ENCODE measurements at places on chromosomes 6 and 20.

GRCh38 chr6:134009876-134010275, 42.5 kb downstream of the SLC2A12 start:
- no peak for DNase-seq

DNA sequence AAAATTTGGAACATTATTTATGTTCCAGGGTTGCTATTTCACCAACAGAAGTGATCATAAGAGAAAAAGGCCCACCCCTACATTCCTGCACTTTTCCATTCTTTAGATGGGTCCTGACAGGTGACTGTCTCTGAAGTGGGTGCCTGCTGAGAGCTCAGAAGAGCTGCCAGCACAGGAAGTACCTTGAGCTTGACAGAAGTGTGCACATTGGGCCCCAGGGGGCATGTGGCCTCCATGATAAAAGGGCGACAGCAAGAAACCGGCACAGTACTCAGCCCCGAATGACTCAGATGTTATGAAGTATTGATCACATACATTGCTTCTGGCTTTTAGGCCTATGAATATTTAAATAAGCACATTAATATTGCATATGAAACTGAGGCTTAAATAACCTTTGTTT, 150.4 kb downstream of the PCSK2 start:
- DNase-seq = no peak

- DNase-seq = no peak
Measured at GRCh38 chr6:83365931-83366330, 64.9 kb downstream of the ME1 start.

- DNase-seq = no peak
Measured at GRCh38 chr6:17855381-17855780, 132.1 kb downstream of the KIF13A start.

- DNase-seq = no peak
Measured at GRCh38 chr20:57749131-57749690, 39.4 kb upstream of the PMEPA1 start.

GRCh38 chr6:43764772-43765171, 5.2 kb upstream of the VEGFA start:
- DNase-seq = no peak

GRCh38 chr6:93894521-93894920, 475.2 kb upstream of the EPHA7 start:
- DNase-seq = no peak

DNA sequence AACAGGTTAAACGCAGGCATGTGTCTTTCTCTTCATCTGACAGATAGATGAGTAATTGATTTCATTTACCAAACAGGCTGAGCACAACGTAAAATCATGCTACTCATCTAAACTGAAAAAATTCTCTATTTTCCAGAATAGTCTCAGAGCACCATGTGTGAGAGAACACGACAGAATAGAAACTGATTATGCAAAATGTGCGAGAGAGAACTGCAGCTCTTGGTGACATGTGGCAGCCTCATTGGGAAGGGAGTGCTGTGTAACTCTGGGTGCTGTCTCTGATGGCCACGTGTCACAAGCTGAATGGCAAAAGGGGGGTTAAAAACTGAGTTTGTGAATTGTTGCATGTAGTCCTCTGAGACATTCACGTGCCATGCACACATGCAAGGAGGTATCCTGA, 143.7 kb upstream of the ATXN1 start:
- DNase-seq = no peak

GRCh38 chr20:14947946-14948345, 610.5 kb upstream of the FLRT3 start:
- DNase-seq = no peak

DNA sequence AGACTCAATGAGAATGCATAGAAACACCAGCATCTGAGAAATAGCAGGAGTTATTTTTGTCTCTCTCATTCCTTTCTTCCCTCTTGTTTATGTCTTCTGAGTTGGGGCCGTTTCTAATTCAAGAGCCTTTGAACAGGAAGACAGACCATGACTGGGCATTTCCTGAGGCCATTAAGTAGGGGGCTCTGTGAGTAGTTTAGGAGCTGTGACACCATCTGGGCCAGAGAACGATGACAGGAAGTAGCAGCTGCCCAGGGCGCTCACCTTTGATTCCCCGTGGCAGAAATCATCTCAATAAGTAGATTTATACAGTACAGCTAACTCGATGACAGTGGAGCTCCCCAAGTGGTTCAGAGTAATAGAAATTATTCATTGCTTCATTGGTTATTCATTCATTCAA, 298.4 kb upstream of the PLN start:
- DNase-seq = no peak

DNA sequence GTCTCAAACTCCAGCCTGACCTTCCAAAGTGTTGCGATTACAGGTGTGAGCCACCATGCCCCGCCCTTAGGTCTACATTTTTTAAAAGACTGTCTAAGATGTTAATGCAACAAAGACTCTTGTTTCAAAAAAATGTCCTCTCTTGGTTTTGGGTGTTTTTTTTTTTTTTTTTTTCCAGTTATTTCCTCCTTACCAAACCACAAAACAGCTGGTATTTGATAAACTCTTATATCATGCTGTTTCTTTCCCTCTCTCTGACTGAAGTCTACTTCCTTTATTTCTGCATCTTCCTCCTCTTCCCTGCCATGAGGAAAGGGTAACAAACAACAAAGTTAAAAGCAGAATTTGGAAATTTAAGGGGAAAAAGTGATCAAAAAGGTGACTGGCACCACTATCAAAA, 21.2 kb downstream of the STK38 start:
- DNase-seq = no peak

GRCh38 chr6:155177363-155177961, 86.4 kb upstream of the CLDN20 start:
- DNase-seq = peak; percentile 22

- DNase-seq = no peak
Measured at GRCh38 chr6:4133941-4134838, 1.2 kb downstream of the ECI2 start.

DNA sequence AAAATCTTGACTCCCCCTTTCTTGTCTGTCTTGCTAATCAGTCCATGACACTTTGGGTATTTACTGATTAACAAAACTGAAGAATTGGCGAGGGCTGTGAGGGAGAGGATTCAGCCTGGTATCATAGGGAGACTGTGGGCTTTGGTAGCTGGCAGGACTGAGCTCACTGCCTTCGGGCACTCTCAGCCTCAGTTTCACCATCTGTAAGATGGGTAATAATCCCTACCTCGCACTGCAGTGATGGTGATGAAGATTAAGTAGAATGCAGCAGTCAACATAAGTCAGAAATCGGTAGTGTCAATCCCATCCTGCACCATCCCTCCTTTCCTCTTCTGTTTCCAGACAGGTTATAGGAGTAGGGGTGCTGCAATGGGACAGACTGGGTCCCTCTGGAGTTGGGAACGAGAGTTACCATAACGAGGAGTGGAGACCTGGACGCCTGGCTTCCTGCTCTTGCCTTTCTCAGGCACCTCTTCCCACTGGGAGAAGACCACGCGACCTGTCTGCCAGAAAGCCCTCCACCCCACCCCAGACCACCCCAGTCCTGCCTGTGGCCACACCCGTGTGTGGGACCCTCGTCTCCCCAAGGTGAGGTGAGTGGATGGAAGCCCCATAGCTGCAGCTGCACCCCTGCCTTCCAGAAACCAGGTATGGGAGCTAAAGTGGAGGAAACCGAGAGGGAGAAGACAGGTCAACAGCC, 99.1 kb downstream of the SNX5 start:
- DNase-seq = no peak

DNA sequence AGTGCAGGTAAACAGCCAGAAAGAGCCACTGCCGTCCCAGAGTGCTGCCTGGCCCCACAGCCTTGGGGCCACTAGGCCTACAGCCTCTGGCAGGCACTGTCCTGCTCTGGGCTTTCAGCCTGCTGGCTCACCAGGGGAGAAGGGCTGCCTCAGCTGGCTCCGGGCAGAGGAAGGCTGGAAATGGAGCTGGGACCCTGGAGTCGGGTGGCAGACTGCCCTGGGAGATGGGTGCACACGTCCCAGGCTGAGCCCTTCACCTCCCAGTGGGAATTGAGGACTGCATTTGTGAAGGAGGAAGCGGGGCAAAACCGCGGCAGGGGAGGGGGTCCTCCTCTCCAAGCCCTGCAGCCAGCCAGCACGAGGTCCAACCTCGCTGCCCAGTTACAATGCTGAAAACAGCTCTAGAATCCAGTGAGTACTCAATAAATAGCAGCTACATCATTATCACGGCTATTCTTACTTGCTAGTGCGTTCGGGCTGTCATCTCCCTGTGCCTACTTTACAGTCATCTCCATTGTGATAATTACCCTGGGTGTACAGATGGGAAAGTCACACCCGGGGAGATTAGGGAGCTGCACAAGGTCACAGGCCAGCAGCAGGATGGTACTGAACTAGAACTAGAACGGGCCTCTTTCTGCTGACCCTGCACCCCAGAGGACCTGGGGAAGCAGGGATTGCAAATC, 13.1 kb downstream of the ACSS1 start:
- no peak for DNase-seq

- DNase-seq = no peak
Measured at GRCh38 chr6:25022140-25022553, 86.4 kb upstream of the RIPOR2 start.

GRCh38 chr6:111013144-111013915, 31.5 kb downstream of the RPF2 start:
- no peak for DNase-seq

- no peak for DNase-seq
Measured at GRCh38 chr6:145076115-145076841, 659.0 kb downstream of the EPM2A start.

DNA sequence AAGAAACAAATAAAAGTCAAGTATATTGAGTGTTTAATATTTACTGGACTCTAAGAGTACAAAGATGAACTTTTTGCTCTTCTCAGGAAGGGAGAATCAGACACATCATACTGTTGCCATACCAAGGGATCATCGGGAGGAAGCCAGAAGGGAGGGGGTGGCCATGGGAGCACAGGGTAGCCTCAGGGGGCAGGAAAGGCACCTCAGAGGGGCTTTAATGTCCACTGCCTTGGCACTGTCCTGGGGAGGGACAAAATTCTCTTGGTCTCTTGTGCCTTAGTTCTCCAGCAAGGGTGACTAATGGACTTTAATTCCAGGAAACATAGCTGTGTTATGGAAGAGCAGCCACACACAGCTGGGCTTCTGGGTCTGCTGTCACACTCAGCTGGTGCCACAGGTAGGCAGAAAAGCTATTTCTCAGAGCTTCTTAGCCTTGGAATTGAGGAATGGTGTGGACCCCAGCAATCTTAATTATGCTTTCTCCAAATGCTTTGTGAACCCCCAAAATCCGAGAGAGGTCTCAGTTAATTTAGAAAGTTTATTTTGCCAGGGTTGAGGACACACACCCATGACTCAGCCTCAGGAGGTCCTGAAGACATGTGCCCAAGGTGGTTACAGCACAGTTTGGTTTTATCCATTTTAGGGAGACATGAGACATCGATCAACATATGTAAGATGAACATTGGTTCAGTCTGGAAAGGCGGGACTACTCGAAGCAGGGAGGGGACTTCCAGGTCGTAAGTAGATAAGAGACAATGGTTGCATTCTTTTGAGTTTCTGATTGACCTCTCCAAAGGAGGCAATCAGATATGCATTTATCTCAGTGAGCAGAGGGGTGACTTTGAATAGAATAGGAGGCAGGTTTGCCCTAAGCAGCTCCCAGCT, 53.2 kb downstream of the MRAP2 start:
- DNase-seq = no peak

GRCh38 chr6:89297695-89298351, 17.3 kb downstream of the GABRR2 start:
- DNase-seq = peak; percentile 36

- no peak for DNase-seq
Measured at GRCh38 chr20:46087161-46087560, 2.6 kb downstream of the NCOA5 start.

DNA sequence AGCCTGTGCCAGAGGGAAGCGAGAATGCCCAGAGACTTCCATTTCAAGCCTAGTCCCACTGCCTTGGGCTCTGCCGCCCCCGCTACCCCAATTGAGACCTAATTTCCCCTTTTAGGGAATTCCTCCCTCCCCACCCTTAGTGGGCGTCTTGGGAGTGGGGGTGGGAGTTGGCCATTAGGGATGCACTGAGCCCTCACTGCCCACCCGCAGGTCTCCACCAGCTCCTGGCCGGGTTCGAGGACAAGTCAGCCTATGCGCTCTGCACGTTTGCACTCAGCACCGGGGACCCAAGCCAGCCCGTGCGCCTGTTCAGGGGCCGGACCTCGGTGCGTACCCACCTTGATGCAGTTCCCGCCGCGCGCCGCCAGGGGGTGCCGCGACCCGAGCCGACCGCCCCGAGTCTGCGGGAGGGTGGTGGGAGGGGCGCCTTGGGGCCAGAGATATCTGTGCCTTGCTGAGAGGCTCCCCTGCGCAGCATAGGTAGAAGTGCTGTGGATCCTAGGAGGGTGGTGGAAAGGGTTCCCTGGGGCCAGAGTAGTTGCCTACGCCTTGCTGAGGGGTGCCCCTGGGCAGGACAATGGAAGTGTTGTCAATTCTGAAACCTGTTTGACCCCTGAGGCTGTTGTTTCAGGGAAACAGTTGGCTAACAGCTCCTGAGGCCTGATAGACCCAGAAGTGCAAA, 9.2 kb downstream of the ITPA start:
- peak; percentile 77 for DNase-seq

GRCh38 chr6:149230712-149231460, 86.6 kb upstream of the TAB2 start:
- no peak for DNase-seq

- no peak for DNase-seq
Measured at GRCh38 chr6:75203721-75204120, 2.1 kb downstream of the COL12A1 start.

DNA sequence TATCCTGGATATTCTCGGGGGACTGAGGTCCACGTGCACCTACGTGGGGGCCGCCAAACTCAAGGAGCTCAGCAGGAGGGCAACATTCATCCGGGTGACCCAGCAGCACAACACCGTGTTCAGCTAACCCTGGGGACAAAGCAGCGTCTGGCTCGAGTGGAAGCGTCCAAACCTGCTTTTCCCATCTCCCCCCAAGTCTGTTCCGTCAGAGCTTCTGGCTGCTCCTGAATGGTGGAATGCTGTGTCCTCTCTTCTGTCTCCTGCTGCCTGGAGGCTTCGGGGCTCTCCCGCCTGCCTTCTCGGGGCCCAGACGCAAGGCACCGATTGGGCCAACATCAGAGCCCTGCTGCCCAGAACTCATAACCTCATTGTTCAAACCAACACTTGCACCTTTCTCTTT, 56.7 kb downstream of the GMPR start:
- DNase-seq = no peak

DNA sequence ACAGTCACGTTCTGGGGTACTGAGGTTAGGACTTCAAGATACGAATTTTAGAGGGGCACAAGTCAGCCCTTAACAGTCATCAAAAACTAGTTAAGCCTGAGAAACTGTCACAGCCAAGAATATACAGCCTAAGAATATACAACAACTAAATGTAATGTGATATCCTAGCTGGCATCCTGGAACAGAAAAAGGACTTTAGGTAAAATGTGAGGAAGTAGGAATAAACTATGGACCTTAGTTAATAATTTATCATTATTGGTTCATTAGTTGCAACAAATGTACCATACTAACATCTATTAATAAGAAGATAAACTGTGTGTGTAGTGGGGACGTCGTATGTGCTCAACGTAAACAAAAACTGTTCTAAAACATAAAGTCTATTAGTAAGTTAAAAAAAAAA, 1.1 kb downstream of the PNISR start:
- no peak for DNase-seq

- DNase-seq = no peak
Measured at GRCh38 chr6:8608737-8609136, 173.4 kb upstream of the SLC35B3 start.

GRCh38 chr6:138691595-138692057, 81.9 kb upstream of the CCDC28A start:
- DNase-seq = no peak

- no peak for DNase-seq
Measured at GRCh38 chr6:80098392-80098791, 8.1 kb upstream of the BCKDHB start.

- DNase-seq = no peak
Measured at GRCh38 chr6:53484476-53485280, 60.2 kb downstream of the GCLC start.

Measured in frontal cortex (tissue), 4 donors.